ENCODE measurements at places on chromosomes 11 and 22. TPM values are rescaled to one million over a fixed set of nuclear protein-coding genes. Genes with fewer than 3 reads are reported as not detected.
A peak's percentile ranks its signal among the peaks of the same experiment; 100 is the strongest.

DNA sequence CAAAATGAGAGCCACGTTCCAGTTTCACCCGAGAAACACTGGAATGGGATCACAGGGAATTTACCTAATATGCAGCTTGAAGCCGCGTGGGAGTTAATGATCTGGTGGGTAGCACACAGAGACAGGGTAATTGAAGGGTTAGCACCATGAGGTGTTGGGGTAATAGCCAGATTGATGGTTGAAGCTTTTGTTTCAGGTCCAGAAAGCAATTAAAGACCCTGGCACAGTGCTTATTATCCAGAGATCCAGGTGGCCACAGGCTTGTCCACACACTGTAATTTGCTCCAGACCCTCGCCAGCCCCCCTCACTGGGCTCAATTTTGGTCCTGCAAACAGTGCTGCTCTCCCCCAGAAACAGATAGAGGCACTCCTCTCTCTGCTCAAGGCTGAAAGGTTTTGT lies 282.5 kb upstream of the ISX start:
- DNase-seq = no peak

GRCh38 chr11:16299390-16299789 lies 57.0 kb downstream of the SOX6 start:
- DNase-seq = no peak

- no peak for DNase-seq
These were observed 157.3 kb upstream of the CTSC start for GRCh38 chr11:88494848-88495247.

- no peak for DNase-seq
These were observed 12.1 kb downstream of the CPT1A start for GRCh38 chr11:68829581-68829980.

- DNase-seq = no peak
These were observed 2.2 kb downstream of the GANAB start for GRCh38 chr11:62644220-62644619.

- DNase-seq = no peak
These were observed 2.5 kb downstream of the TSPO start for GRCh38 chr22:43153899-43154298.

- DNase-seq = no peak
These were observed 315.0 kb upstream of the NARS2 start for GRCh38 chr11:78889698-78890097.

The NPAS4 gene
- not detected for total RNA-seq

DNA sequence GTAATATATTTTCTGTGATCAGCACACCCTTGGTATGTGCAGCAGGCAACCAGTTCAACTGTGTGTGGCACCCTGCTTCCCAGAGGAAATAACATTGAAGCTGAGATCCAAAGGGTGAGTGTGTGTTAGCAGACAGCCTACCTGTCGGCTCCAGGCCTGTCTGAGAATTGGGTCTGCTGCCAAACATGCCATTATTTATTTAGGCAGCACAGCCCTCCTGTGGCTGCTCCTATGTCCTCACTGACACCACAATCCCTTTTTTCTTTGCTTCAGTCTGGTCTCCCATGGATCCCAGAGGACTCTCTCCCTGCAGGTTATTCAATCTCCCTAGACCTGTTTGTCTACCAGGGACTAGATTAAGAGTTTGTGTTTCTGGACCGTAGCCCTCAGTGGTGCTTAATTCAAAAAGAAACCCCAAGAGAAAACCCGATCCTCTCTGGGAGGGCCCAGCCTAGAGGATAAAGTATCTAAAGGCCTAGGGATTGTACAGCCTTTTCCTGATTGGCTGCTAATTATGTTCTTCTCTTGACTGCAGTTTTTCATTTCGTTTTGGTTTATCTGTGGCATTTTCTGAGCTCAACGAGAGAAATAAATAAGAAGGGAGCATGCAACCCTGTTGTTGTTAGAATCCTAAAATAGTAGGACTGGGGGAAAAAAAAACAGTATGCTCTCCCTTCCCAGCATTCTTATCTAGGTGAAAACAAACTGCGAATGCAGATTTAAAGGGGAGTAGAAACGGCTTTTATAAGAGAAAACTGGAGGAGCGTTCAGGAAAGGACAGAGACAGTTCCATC lies 24.1 kb downstream of the KCNE3 start:
- peak; percentile 69 for DNase-seq

DNA sequence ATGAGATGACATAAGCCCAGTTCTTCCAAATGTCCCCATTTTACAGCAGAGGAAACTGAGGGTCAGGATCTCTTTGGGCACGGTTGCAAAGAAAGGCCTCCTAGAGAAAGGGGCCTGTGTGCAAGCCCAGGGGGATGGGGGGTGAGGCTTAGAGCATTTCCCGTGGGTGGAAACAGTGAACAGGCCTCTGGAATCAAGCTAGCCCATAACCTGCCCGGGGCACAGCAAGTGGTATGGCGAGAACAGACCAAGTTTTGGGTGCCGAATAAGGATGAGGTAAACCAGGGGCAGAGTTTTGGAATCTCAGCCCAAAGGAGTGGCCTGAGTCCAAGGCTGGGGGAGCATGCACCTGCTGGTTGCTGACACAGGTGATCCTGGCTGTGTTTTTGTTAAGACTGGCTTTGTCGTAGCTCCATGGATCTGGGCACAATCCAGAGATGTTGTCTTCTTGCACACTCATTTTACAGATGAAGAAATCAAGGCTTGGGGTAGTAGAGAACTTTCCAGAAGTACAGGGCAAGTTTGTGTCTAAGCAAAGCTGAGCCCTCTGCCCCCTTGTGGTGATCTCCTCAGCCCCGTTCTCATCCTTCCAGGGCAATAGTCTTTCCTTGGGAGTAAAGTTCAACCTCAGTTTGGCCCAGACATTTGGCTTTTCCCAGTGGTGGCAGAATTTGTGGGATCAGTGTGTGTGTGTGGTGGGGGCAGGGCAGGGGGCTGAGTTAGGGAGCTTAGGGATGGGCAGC lies 53.5 kb upstream of the MYEOV start:
- DNase-seq = no peak

DNA sequence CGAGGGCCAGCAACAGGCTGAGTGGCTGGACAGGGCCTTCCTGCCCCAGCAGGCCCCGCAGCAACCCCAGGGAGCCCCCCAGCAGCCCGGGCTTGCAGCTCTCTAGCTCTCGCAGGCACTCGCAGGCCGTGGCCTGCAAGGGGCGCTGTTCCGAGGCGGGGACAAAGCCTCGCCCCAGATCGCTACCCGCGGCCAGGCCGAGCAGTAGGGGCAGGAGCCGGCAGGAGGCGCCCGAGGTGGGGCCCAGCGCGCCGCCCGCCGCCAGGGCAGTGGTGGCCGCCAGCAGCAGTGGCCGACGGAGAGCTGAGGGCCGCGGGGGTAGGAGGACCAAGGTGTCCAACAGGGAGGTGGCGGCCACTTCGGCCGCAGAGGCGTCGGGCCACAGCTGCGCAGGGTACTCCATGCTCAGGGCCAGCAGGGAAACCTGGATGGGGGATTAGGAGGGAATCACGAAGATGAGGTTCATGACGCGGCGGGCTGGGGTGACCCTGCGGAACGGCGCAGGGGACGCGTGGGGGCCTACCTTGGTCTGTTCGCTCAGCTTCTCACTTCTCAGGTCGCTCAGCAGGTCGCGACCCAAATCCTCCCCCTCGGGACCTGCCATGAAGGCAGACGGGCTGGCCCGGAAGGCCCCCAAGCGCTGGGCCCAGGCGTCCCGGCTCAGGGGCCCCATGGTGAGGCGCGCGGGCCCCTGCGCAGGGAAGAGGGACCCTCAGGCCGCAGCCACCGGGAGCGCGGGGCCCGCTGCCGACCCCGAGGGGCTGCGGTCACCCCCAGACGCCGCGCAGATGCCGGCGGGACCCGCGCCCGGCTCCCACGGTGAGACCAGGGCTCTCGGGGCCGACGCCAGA lies 632 bp downstream of the AP5B1 start:
- peak; percentile 54 for DNase-seq

The APOL4 gene
- under 0.01 TPM for total RNA-seq

The NOX4 gene
- total RNA-seq = not detected

DNA sequence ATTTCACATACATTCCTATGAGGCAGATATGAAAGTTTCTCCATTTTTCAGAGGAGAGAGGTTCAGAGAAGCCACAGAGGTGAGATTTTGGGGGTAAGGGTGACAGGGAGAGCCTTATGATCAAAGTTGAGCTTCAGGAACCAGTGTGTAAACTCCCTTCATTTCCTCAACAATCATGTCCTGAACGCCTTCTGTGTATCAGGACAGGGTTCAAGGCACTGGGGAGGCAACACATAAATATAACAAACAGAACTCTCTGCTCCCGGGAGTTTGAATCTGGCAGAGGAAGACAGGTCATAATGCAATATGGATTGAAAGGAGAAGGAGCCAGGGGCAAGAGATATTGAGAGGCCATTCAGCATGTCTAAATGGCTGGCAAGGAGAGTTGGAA lies 28.0 kb downstream of the AMOTL1 start:
- DNase-seq = no peak

DNA sequence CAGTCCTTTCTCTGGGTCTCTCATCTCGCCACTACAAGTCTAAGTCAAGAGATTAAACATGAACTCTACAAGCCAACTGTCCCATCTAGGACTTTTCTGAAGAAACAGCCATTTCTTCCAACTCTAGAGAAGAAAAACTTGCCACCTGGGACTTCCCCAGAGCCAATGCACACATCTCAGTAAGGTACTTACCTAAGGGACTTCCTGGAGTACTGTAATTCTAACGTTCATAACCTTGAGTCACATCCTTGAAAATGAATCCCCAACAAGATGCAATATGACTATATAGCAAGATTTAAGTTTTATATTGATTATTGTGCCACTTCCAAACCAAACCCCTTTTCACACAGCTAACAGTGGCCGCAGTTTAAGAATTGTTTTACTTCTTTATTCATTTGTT lies 11.9 kb upstream of the ISX start:
- DNase-seq = no peak

- no peak for DNase-seq
These were observed 37.2 kb downstream of the PARVA start for GRCh38 chr11:12414611-12415010.

The ANGPTL5 gene
- not detected for total RNA-seq

DNA sequence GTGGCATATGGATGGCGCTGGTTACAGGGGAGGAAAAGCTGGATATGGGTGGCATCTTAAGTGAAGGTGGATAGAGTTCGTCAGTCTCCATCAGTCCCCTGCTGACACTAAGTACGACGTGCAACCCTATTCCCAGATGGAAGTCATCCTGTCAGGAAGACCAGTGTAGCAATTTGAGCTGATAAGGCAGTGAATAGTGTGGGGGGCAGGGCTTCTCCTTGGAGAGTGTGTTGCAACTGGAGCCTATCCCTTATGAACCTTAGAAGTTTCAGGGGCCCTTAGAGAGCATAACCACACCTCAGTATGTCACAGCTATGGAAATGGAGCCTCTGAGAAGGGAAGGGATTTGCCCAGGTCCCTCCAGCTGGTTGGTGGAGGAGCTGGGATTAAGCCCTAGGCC lies 36.1 kb upstream of the ANKK1 start:
- DNase-seq = no peak

DNA sequence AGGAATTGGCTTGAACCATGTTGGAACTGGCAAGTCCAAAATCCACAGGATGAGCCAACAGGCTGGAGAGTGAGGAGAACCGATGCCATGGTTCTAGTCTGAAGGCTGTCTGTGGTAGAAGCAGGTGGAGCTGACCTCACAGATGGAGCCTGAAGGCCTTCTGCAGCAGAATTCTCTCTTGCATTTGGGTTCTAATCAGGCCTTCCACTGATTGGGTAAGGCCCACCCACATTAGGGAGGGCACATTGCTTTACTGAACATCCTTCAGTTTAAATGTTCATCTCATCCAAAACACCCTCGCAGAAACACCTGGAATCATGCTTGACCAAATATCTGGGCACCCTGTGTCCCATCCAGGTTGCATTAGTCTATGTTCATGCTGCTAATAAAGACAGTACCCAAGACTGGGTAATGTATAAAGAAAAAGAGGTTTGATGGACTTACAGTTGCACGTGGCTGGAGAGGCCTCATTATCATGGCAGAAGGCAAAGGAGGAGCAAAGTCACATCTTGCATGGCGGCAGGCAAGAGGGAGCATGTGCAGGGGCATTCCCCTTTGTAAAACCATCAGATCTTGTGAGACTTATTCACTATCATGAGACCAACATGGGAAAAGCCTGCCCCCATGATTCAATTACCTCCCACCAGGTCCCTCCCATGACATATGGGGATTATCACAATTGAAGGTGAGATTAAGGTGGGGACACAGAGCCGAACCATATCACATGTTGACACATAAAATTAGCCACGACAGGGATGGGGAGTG lies 15.9 kb downstream of the SMIM38 start:
- DNase-seq = no peak

The CXCR5 gene
- total RNA-seq = not detected

DNA sequence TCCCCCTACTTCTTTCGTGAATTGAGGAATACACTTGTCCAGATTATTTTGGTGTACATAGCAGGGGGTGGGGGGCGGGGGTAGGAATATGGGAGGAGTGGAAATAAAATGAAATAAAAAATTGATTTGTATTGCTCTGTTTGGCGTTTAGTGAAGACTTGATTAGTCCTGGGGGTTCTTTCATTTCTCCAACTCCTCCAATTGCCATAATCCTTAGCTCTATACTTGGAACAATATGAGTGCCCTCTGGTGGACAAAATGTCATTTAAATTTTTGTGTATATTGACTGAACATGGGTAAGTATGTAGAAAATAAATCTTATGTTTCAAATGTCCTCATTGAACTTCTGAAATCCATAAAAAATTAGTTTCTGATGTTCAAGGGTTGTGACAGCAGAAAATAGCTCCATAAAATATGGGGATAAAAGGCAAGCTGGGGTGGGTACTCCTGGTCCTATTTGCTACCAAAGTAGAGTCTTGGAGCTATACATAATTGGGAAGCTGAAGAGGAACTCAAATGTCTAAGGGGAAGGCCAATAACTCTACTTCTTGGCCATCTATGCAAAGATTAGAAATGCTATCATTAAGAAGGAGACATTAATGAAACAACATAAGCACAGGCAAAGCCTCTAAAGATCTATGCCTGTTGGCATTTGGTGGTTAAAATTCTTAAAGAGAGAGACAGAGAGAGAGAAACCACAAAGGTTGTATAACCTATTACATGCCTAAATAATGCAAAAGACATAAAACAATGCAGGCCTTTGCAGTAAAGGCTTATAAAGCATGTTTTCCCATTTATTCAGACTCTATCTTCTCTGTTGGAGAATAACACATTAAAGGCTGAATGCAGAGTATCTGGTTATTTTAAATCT lies 421.6 kb downstream of the METTL15 start:
- peak; percentile 59 for DNase-seq

All from bronchial epithelial cell (primary cell).